NCI-H1694 (cell line): ENCODE measurements at places on chromosomes 1 and 21.

DNA sequence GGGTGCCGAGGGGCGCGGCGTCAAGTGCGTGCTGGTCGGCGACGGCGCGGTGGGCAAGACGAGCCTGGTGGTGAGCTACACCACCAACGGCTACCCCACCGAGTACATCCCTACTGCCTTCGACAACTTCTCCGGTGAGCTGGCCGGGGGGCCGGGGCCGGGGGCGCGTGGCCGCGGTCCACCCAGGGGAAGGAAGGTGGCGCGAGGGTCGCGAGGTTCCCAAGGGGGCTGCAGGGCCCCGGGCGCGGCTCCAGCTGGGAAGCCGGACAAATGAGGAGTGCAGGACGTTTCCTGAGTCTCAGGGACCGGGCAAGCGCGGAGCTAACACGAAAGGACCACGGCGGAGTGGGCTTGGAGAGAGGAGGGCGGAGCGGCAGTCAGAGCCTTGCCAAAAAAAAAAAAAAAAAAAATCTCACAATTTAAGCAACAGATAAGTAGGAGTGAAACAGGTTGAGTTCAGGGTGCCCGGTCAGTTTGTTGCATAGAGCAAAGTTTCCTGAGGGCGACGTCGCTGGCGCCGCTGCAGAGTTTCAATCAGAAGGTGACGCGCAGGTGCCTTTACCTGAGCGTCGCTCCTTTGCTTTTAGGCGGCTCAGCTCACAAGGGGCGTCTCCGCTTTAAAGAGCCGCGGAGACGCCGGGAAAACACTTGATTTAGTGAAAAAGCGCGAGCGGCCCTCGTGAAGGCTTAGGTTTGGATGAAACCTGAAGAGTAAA, 750 bp downstream of the RHOU start:
- no peak for DNase-seq

DNA sequence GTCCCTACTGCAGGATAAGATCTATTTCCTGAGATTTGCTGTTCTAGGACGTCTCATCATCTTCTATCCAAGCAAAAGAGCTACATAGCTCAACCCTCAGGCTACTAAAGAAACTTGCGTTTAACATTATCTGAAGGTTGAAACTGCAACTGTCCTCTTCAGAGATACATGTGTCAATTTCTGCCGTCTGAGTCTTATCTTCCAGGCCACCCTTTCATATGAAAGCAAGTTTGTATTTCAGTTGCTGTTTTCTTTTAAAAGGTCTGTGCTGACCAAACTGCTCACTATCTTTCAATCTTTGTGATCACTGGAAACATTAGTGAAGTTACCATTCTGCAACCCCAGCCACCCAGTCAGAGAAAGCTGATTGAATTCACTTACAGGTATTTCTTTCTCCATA, 108.6 kb upstream of the RAB3GAP2 start:
- DNase-seq: no peak

DNA sequence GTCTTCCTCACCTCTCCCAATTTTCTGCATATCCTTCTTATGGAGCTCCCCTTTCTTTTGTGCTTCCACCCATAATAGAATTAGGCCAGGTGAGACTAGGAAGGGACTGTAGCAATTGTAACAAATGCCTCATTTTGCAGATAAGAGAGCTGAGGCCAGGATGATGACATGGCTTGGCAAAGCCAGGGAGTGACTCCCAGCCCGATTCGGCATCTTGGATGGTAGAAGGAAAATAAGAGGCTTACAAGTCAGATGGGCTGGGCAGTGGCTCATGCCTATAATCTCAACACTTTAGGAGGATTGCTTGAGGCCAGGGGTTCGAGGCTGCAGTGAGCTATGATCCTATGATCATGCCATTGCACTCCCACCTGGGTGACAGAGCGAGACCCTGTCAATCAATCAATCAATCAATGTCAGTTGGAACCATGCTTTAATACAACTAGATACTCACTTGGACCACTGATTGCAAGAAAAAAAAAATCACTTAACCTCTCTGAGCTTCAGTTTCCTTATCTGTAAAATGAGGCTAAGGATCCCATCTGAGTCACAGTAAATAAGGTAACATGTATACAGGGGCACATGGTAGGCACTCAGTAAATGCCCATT, 51.6 kb downstream of the PLEKHA6 start:
- DNase-seq: no peak

DNA sequence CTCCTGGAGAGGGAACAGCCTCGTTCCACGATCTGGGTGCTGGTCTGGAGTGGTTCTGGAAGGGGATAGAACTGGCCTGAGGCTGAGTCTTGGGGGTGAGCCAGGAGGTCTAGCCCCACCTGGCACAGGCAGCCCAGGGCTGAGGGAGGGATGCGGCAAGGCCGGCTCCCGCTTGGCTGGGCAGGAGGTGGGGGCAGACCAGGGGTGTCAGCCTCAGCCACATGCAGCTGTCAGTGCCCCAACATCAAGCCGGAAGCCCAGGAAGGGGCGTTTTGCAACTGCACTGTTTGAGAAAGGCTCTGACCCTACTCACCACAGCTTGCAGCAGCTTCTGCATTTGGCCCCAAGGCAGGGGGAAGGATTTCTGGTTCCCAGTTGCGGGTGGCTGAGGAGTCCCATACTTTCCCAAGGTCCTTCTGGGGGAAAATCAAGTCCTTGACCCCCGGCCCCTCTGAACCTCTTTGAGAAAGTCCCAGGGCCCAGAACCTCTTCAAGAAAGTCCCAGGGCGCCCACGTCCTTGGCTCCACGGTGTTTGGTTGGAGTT, 2.0 kb downstream of the EFHD2 start:
- no peak for DNase-seq

GRCh38 chr1:199751962-199752687, 275.4 kb upstream of the NR5A2 start:
- DNase-seq: no peak

GRCh38 chr1:91736715-91737615, 149.0 kb downstream of the TGFBR3 start:
- no peak for DNase-seq

GRCh38 chr1:54243022-54243421, 43.1 kb downstream of the MRPL37 start:
- no peak for DNase-seq

DNA sequence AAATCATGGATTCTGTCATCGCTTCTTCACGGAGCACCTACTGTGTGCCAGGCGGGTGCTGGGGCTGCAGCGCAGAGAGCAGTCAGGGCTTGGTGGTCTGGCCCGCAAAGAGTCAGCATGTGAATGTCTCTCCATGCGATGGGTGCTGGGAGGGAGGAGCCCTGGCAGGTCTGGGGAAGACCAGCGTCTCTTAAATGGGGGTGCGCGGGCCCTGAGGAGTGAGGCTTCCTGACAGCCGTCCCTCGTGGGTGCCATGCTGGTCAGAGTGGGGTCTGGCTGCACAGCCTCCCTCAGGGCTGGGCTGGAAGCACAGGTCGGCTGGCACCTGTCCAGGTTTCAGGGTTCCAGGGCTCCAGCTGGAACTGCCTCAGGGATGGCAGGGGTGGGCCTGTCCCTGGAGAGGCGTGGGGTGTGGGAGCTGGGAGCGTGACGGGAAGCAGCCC, 18.5 kb downstream of the TP73 start:
- DNase-seq: no peak

DNA sequence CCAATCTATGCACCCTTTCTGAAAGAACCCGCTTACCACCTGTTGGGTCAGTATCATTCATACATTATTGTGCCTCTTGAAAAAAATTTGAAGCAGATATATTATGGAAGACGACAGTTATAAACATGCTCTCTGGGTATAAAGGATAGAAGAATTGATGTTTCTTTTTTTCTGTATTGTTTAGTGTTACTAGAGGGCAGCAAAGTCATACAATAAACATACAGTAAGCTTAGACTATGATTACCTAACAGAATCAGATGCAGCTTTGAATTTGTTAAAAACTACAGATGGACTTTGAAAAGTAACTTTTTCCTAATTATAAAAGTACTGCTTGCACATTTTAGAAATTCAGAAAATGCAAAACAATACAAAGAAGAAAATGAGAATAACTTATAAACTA, 11.1 kb upstream of the PAXBP1 start:
- DNase-seq: no peak

DNA sequence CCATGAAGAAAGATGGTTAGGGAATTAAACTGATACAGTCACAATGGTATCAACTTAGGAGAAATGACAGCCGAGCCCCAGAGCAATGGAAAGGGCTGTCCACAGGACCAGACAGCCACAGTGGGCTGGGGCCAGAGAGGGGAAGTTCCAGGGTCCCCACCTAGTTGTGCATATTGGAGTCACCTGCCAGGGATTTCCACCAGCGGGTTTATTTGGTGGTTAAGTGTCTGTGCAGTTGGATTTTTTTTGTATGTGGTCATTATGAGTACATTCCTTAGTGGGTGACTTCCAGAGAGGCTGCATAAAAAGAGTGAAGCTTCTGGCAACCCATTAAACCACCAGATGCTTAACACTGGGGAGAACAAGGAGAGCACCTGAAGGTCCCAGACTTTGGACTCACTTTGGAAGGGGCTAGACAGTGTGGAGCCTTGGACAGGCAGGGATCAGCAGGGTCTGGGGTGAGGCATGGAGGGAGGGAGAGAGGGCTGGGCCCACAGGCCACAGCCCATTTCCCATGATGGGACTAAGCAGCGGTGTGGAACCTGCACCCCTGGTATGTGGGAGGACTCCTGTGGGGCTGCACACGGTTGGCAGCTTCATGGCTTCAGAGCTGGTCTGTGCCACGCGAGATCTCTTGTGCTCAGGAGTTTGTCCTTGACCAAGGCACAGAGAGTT, 7.8 kb upstream of the PTTG1IP start:
- no peak for DNase-seq

DNA sequence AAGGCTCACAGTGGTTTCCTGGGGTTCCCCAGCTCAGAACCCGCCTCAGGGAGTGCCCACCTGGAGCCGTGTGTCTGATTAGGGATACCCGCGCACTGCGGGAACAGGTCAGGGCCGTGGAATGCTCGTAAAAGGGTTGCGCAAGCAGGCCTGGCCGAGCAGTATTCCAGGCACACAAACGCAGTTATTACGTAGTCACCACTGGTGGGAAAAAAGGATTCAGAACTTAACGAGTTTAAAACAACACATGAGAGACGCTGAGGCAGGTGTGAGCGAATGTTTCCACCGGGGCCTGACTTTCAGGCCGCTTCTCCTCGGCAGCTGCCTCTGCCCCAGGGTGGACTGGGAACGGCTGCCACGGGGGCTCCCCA, 18.2 kb downstream of the PLCH2 start:
- DNase-seq: no peak

DNA sequence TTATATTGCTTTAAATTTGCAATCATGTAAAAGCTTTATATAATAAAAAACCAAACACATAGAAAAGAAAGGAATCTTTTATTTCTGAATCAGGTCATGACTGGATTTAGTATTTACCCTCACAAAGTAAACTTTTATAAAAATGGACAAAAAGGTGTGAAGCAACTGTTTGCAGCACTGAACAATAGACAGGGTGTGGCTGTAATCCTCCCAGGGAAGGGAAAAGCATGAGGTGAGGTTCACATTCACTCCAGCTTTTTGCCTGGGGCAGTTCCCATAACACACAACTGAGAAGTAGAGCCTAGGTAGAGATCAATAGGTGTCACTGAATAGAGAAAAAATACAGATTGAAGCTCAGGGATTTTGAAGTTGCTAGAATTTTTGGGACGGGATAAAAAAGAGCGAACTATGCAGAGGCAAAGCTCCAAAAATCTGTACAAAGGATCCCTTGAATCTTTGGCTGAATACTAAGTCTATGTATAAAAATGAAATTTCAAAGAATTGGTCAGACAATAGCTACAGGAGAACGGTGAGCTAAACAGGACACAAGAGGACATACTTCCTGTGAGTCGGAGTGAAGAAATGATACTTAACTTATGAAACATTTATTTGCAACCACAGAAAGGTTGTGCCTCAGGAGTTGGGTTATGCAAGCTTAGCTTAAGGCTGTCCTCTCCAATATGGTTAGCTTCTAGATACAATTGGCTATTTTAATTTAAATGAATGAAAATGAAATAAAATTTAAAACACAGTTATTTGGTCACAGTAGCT, 162.0 kb upstream of the ZP4 start:
- no peak for DNase-seq

DNA sequence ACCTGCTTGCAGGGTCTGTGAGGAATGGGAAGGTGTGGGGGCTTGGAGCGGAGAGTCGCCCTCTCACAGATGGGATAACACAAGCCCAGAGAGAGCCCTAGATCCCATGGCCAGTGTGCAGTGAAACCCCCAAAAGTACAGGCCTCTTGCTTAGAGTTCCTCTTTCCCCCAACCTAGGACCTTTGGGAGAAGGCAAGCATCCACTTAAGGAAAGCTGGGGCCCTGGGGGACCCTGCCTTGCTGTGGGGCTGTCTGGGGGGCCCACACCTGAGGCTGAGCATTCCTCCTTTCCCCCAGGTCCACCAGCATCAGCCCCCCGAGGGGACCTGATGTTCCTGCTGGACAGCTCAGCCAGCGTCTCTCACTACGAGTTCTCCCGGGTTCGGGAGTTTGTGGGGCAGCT, 1.1 kb downstream of the VWA1 start:
- no peak for DNase-seq

DNA sequence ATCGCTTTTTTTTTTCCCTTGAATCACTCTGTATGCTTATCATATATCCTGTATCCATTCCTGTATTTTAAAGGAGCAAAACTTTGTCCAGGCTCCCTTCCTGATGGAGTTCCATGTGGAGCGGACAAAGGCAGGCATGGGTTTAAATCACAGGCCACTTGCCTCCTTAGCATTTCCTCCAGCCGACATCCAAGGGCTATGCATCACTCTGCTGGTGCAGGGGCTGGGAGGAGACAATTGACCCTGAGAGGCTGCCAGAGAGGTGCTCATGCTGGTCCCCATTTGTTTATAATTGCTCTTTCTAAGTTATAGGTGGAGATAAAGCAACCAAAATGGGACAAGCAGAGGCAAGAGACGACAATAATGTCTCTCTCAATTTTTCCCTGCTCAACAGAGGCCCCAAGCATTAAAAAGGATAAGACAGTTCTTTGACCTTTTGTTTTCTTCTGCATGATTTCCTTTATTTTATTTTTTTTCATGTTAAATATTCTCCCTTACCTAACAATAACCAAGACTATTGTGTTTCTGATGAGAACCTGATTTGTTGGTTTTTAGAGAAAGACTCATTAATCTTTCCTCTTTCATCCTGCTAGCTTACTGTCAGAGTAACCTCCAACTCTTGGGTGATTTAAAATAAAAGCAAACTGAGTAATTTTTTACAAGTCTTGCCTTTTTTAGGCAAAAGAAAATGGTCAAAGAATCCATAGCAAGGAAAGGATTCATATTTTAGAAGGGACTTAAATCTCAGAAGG, 353.7 kb downstream of the ADGRL2 start:
- DNase-seq: no peak

DNA sequence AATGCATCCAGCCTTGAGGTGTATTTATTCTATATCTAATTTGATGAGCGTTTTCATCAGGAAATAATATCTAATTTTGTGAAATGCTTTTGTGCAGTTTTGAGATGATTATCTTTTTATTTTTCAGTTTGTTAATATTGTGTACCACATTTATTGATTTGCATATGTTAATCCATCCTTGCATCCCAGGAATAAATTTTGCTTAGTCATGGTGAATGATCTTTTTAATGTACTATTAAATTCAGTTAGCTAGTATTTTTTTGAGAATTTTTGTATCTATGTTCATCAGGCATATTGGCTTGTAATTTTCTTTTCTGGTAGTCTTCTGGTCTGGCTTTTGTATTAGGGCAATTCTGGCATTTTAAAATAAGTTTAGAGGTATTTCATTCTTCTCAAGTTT, 697.5 kb upstream of the ADGRL4 start:
- no peak for DNase-seq
